Esophagus squamous epithelium (tissue), 5 donors: ENCODE measurements at places on chromosomes 3 and 15.

DNA sequence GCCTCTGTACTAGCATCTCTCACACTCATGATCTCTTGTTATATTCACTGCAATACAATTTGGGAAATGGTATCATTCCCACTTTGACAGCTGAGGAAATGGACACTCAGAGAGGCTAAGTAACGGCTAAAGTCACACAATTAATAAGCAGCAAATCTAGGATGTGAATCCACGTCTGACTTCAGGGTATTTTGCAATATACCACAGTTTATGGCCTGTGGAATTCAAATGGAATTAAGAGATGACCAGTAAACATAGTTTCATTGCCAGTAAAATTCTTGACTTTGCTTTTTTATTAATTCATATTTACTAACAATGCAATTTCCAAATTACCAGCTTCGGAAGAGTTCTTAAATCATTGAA, 61.1 kb downstream of the CCNL1 start:
- no peak for DNase-seq

DNA sequence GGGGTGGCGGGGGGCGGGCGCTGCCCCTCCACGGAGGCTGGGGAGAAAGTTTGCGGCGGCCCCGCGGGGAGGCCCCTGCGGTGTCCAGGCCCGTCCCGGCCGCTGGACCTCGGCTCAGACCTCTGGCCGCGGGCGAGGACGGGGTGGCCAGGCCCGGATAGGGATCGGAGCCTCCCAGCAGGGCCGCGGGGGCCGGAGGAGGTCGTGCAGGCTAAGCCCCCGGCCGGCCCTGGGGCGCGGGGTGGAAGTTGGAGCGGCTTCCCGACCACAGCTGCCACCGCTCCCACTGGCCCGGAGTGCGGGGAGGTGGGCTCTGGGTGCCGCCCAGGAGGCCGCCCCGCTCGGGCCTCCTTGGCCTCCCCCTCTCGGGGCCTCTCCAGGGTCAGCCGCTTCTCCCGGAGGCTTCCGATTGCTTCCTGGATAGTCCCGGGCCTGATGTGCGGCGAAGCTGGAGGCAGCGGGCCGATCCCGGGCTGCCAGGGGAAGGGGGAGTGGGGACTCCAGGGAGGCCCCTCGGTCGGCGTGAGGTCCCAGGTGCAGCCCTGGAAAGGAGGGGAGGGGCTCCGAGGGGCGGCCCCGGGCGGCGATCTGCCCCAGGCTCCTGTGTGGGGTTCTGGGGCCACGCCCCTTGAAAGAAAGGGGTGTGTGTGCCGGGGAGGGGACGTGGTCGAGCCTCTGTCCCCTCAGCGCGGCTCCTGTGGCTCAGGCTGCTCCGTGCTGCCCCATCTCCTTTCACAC, 907 bp downstream of the PLXNA1 start:
- no peak for DNase-seq

DNA sequence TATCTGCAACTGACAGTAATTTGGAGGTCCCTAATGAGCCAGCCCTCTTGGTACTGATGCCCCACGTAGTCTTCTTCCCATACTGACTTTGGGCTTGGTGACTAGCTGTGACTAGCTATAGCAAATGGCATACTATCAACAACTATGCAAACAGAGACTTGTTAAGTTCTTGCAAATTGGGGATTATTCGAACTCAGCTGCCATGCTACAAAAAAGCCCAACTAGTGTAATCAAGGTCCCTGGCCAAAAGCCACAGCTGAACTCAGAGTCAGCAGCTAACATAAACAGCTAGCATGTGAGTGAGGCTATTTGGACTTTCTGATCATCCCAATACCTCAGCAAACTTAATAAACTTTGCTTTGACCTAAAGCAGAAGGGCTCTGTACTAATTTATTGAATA, 121.2 kb upstream of the PLXND1 start:
- no peak for DNase-seq

GRCh38 chr3:160695915-160696327, 19.0 kb downstream of the ARL14 start:
- no peak for DNase-seq

- DNase-seq: no peak
Measured at GRCh38 chr3:112793326-112794081, 53.2 kb downstream of the CD200R1L start.

DNA sequence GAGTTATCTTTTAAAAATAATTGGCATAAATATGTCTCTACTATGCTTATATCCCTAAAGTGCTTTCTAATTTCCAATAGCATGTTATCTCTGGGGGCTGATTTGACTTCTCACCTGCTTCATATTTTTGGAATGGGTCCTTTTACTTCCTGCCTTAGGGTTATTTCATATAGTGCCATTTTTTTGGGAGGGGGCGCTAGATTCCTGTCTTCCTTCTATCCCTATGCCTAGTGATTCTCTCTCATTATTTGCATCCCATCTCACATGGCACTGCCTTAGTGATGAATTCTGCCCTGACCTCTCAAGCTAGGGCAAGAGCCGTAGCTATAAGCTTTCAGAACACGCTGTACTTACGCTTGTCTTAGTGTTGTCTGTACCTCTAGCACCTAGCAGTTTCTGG, 150.3 kb upstream of the SLITRK3 start:
- DNase-seq: no peak

- no peak for DNase-seq
Measured at GRCh38 chr3:155673421-155673820, 71.5 kb downstream of the PLCH1 start.

DNA sequence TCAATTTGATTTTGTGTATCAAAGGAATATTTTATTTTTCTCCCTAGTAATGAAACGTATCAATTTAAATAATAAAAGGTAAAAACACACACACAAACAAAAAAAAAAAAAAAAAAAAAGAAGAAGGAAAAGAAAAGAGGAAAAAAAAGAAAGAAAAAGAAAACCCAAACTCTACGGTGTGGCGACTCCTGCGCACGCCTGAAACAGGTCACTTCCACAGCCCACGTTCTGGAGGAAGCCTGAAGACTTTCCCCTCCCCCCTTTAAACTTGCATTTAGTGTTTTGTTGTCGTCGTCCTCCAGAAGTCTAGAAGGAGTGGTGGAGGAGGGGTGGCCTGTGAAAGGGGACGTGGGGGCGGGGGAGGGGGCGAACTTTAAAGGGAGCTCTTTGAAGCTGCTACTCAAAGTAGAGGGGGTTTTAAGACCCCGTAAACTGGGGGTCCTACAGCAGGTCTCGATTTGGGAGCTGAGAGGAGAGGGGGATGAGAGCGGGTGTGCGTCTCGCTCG, 2.3 kb upstream of the TLE3 start:
- no peak for DNase-seq

DNA sequence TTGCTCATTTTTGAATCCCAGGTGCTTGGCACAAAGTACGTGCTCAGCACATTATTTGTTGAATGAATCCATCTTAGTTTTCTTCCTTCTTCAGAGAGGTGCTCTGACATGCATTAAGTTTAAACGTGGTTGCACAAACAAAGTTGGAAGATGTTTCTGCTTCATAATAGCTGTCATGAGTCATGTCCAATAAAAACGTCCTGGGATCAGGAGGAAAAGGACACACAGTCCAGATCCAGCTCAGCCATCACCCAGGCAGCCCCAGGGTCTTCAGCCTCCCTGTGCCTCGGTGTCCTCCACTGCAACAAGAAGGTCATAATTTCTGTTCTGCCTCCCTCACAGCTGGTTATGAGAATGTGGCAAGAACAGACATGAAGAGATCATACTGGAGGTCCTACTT, 55.4 kb downstream of the CCNL1 start:
- no peak for DNase-seq

DNA sequence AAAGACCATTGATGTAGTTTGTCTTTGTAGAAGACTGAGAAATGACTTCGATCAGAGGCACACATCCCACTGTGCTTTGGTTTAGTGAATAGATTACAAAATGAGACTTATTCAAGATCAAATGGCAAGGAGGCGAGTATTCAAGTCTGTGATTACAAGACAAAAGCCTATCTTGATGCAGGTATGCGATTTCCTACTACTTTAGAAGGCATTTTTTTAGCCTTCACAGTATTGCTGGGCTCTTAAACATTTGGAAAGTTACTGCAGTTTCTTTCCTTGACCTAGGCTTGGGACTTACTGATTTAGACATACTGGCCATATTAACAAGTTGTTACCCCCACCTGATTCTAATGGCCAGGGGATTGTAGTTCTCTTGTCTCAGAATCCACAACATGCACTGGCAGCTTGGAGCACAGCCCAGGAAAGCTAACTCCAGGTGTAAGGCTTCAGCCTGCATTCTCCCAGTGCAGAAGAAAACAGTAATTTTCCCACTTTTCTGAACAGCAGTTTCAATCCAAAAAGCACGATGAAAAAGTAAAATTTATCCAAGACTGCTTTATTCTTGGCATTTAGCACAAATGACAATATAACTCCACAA, 311.6 kb downstream of the EPHA6 start:
- DNase-seq: no peak

DNA sequence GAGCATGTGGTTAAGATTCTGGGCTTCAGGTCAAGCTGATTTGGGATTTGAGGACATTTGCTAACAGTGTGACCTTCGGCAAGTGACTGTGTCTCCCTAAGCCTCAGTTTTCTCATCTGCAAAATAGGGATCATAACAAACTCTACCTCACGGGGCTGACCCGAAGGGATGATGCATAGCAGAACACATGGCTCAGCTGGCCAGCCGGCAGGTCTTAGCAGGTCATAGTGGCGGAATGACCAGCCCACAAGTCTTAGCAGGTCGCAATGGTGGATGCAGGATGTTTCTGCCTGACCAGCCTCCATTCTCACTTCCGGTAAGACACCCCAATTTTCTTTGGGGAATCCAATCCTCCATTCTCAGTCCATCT, 63.3 kb downstream of the IQSEC1 start:
- no peak for DNase-seq

DNA sequence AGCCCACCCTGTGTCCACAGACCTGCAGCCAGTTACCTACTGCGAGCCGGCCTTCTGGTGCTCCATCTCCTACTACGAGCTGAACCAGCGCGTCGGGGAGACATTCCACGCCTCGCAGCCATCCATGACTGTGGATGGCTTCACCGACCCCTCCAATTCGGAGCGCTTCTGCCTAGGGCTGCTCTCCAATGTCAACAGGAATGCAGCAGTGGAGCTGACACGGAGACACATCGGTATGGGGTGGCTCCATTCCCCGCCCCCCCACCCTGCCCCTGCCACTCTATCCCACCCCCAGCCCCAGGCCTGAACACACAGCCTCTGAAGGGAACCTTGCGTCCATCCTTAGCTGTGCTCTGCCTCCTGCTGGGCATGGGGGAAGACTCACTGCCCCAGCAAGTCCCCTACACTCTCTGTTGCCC, 73.2 kb downstream of the AAGAB start:
- DNase-seq: no peak

- no peak for DNase-seq
Measured at GRCh38 chr3:186038360-186038759, 70.5 kb downstream of the ETV5 start.

GRCh38 chr3:171385086-171385485, 75.1 kb downstream of the TNIK start:
- DNase-seq: no peak

DNA sequence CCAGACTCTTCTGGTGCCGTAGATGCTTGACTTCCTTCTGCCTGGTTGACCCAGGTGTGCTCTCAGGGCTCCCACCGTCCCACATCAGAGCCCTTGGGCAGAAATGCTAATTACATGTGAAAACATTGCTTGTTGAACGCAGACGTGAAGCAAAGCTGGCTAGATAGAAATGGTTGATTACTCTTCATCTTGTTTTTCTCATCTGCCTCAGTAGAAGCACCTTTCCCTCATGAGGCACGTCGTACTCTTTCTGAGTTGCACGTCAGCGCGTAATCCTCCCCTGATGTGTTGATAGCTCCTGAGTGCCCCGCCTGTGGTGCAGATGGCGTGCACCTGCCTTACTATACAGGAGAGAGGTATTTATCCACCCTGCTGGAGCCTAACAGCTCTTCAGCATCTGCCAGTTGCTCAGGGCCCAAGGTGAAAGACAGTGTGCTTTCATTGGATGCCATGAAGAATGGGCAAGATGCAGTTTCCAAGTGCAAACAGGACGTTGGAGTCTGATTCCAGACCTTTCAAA, 18.1 kb downstream of the MAP6D1 start:
- no peak for DNase-seq

DNA sequence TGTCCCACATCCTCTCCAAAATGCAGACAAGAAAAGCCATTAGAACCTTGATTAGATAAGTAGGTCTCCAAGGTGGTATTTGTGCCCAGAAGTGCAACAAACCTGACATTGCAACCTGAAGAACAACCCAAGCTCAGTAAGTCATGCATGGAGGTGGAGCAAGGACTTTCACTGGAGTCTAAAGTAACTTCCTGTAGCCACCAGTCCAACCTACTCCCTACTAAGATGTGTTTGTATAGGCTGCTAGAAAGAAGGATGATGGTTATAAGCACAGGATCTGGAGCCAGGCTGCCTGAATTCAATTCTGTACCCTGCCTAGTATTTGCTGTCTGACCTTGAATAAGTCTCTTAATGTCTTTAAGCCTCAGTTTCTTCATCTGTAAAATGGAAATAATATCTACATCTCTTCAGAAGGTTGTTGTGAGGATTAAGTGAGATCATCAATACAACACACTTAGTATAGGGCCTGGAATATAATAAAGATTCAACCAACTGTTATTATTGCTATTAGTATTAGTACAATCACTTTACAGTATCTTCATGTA, 32.3 kb downstream of the HDC start:
- no peak for DNase-seq

- no peak for DNase-seq
Measured at GRCh38 chr3:195467641-195468390, 25.0 kb upstream of the ACAP2 start.

DNA sequence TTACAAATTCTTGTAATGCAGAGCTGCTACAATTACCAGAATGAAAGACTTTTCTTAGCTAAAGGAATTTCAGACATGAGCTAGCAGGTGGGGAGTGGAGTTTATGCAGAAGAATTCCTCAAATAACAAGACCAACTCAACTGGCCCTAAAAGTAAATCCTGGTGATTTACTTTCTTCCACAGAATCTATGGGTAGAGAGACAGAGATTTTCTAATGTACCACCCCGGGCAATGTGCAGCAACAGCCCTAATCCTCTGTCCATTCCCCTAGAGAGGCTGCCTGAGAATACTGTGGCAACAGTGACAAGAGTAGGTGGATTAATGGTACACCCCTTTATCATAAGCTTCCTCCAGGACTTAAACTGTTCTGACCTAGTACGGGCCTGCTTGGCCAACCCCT, 55.2 kb downstream of the AQR start:
- DNase-seq: no peak

GRCh38 chr15:40439461-40439959, 1.2 kb upstream of the BAHD1 start:
- no peak for DNase-seq

DNA sequence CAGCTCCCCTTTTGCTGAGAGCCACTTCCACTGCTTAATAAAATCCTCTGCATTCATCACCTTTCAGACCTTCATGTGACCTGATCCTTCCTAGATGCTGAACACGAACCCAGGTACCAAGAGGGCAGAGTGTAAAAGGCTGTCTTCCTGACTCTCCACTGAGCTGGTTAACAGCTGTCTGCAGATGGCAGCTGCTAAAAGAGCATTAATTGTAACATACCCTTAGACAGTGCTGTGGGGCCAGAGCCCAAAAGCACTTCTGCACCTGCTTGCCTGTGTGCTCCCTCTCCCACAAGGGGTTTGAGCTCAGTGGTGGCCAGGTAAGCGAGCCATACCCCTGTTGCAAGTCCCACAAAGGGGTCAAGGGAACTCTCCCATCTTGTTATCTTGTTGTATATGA, 187.3 kb downstream of the UBE2E2 start:
- no peak for DNase-seq
